ENCODE measurements at places on chromosomes 4 and X. TPM values are rescaled to one million over a fixed set of nuclear protein-coding genes. Genes with fewer than 3 reads are reported as not detected.

GRCh38 chr4:99715286-99715685, 57.7 kb upstream of the C4orf54 start:
- H3K4me1 ChIP-seq: peaks cover 8% of the 10 kb centered on the region
- H3K4me3 ChIP-seq: no peak overlapping the region
- peaks cover 2% of the 10 kb centered on the region for H3K27me3 ChIP-seq
- H3K36me3 ChIP-seq: no peaks in the 10 kb centered on the region

DNA sequence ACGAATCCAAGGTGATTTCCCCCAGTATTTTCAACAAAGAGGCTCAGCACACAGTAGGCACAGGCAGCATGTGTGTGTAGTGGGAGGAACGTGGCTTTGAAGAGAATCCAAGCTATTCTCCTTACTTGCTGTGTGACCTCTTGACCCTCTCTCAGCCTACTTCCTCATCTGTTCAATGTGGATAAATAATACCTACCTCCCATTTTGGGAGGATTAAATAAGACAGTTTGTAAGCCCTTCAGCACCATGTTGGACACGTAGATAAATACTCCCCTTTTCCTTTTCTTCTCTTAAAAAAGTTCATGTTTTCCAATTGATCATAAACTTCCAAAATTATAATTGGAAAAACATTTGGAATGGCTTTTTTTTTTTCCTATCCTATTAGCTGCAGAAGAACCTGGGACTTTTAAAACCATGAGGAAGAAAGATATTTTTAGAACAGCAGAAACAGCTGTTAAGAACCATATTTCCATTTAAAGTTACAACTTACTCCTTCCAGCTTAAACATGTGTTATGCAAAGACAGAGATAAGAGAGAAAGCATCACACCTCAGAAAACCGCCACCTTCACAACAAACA, 56.1 kb upstream of the TMEM131L start:
- H3K27me3 ChIP-seq: no peaks in the 10 kb centered on the region
- peaks cover 14% of the 10 kb centered on the region for H3K36me3 ChIP-seq
- peaks cover 4% of the 10 kb centered on the region for H3K4me1 ChIP-seq
- no peak overlapping the region for H3K27ac ChIP-seq

- no peaks in the 10 kb centered on the region for H3K27me3 ChIP-seq
- peak overlapping the region; percentile 60 for H3K4me3 ChIP-seq
- H3K36me3 ChIP-seq: peaks cover 2% of the 10 kb centered on the region
- peaks cover 39% of the 10 kb centered on the region for H3K4me1 ChIP-seq
- peak; percentile 86 for DNase-seq
- peak overlapping the region; percentile 85 for H3K27ac ChIP-seq
Measured at GRCh38 chr4:7759216-7759615, 180.4 kb downstream of the AFAP1 start.

- H3K36me3 ChIP-seq: no peaks in the 10 kb centered on the region
- no peaks in the 10 kb centered on the region for H3K4me1 ChIP-seq
- no peaks in the 10 kb centered on the region for H3K27me3 ChIP-seq
- no peak for DNase-seq
- no peak overlapping the region for H3K4me3 ChIP-seq
Measured at GRCh38 chrX:11733614-11734013, 24.4 kb upstream of the MSL3 start.

DNA sequence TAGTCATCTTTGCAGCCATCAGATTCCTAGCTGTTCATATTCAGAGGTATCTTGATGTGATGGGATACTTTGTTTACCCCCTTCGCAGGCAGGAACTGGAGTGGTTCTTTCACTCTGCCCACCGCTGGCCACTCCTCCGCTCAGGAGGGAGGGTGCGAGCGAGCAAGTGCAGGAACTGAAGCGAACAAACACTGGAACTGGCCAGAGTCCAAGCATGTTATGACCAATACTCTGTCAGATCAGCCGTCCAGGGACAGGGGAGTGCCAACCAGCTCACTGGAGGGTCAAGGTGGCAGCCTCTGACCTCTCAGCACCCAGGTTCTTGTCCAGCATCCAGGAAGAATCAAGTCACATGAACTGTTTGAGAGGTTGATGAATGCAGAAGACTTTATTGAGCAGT, 18.0 kb upstream of the MANBA start:
- H3K27me3 ChIP-seq: no peaks in the 10 kb centered on the region
- no peaks in the 10 kb centered on the region for H3K36me3 ChIP-seq
- H3K4me3 ChIP-seq: no peak overlapping the region
- no peak overlapping the region for H3K27ac ChIP-seq
- peaks cover 1% of the 10 kb centered on the region for H3K4me1 ChIP-seq

DNA sequence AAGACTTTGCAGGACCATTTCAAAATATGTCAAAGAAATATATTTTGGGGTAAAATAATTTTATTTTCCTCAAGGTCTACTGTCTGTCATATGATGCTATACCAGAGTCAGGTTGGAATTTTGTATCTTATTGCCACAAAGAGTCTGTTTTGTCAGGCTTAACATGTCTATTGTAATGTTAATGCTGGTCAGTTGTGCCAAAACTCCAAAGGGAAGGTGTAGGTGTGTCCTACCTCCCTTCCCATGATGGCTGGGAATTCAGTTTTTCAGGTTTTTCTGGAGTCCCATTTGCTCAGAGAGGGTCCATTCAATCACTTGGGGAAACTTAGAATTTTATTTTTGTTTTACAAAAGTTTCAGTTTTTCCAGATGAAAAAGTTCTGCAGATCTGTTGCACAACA, 33.3 kb upstream of the SLC25A4 start:
- peaks cover 3% of the 10 kb centered on the region for H3K27me3 ChIP-seq
- no peaks in the 10 kb centered on the region for H3K4me1 ChIP-seq
- no peak overlapping the region for H3K4me3 ChIP-seq
- H3K27ac ChIP-seq: no peak overlapping the region

PROM1 gene
- total RNA-seq: 0.05 TPM

GRCh38 chr4:54090804-54091623, 8.9 kb upstream of the GSX2 start:
- H3K4me3 ChIP-seq: peak overlapping the region; percentile 56
- DNase-seq: no peak
- H3K4me1 ChIP-seq: peaks cover 27% of the 10 kb centered on the region
- H3K27me3 ChIP-seq: peaks cover 36% of the 10 kb centered on the region
- no peaks in the 10 kb centered on the region for H3K36me3 ChIP-seq
- no peak overlapping the region for H3K27ac ChIP-seq

DNA sequence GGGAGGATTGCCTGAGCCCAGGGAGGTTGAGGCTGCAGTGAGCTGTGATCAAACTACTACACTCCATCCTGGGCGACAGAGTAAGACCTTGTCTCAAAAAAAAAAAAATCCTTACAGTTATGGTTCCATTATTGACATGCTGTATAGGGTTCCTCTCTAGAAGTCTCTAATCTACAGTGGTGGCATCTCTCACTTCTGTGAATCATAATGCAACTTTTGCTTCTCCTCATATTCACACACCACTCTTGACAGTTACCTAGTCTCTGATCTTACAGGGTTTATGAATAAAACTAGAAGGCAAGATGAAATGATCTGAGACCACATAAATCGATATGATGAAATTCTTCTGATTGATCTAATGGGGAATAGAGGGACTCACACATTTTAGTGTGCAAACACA, 40.6 kb downstream of the DOCK11 start:
- peaks cover 6% of the 10 kb centered on the region for H3K36me3 ChIP-seq
- peak overlapping the region; percentile 92 for H3K27ac ChIP-seq
- no peaks in the 10 kb centered on the region for H3K27me3 ChIP-seq
- peak overlapping the region; percentile 48 for H3K4me3 ChIP-seq
- peak; percentile 15 for DNase-seq

GRCh38 chr4:60033826-60034225, 1166.3 kb upstream of the ADGRL3 start:
- no peaks in the 10 kb centered on the region for H3K36me3 ChIP-seq
- no peak for DNase-seq

GRCh38 chr4:185778307-185778706, 33.7 kb downstream of the SORBS2 start:
- DNase-seq: no peak
- no peak overlapping the region for H3K27ac ChIP-seq
- H3K4me1 ChIP-seq: no peaks in the 10 kb centered on the region
- no peak overlapping the region for H3K4me3 ChIP-seq
- H3K36me3 ChIP-seq: no peaks in the 10 kb centered on the region

DNA sequence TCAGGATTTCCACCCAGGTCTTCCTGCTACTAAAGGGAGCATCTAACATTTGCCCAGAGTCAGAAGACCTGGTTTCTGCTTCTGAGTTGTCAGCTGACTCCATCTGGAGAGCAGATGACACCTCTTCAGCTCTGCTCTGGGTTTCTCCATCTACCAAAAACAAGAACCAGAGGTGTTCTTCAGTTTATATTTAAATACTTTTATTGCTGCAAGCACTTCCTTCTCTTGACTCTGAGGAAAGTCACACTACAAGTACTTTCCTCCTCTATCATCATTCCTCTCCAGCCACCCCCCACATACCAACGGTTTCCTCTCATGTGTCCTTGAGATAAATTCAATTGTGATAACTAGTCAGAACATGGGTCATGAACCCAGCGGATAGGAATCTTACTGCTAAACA, 88.4 kb downstream of the PPP3CA start:
- no peaks in the 10 kb centered on the region for H3K36me3 ChIP-seq
- H3K4me3 ChIP-seq: no peak overlapping the region
- H3K27ac ChIP-seq: no peak overlapping the region
- H3K4me1 ChIP-seq: peaks cover 31% of the 10 kb centered on the region
- H3K27me3 ChIP-seq: no peaks in the 10 kb centered on the region
- peak; percentile 7 for DNase-seq

- peaks cover 30% of the 10 kb centered on the region for H3K4me1 ChIP-seq
- peak overlapping the region; percentile 96 for H3K4me3 ChIP-seq
- peaks cover 27% of the 10 kb centered on the region for H3K36me3 ChIP-seq
- H3K27ac ChIP-seq: peak overlapping the region; percentile 96
- DNase-seq: no peak
- H3K27me3 ChIP-seq: no peaks in the 10 kb centered on the region
Measured at GRCh38 chr4:102503301-102503746, 2.2 kb downstream of the NFKB1 start.

PNMA6A gene
- 1.1 TPM for total RNA-seq

DNA sequence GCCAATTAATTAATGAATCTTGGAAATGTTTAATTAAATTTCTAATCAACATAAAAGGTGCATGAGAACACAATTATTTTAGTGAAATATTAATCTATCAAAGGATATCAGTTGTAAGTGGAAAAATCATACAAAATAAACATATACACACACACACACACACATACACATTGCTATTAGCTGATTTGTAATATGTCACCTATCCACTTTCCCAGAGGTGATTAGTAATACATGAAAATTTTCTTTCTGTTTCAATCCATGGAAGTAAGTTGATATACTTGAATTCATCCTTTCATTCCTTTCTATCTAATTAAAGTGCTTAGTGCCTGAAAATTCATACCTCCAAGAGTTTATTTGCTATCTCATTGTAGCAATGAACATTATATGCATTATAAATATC, 213.7 kb downstream of the EPHA5 start:
- H3K4me1 ChIP-seq: no peaks in the 10 kb centered on the region
- DNase-seq: no peak
- H3K27me3 ChIP-seq: no peaks in the 10 kb centered on the region
- H3K4me3 ChIP-seq: no peak overlapping the region

PKD2 gene
- total RNA-seq: 1.7 TPM

GRCh38 chr4:77127837-77128621, 29.0 kb upstream of the CCNG2 start:
- no peak overlapping the region for H3K4me3 ChIP-seq
- H3K27me3 ChIP-seq: no peaks in the 10 kb centered on the region
- DNase-seq: no peak
- no peaks in the 10 kb centered on the region for H3K36me3 ChIP-seq
- H3K4me1 ChIP-seq: peaks cover 9% of the 10 kb centered on the region

RBBP7 gene
- 213 TPM for total RNA-seq

DNA sequence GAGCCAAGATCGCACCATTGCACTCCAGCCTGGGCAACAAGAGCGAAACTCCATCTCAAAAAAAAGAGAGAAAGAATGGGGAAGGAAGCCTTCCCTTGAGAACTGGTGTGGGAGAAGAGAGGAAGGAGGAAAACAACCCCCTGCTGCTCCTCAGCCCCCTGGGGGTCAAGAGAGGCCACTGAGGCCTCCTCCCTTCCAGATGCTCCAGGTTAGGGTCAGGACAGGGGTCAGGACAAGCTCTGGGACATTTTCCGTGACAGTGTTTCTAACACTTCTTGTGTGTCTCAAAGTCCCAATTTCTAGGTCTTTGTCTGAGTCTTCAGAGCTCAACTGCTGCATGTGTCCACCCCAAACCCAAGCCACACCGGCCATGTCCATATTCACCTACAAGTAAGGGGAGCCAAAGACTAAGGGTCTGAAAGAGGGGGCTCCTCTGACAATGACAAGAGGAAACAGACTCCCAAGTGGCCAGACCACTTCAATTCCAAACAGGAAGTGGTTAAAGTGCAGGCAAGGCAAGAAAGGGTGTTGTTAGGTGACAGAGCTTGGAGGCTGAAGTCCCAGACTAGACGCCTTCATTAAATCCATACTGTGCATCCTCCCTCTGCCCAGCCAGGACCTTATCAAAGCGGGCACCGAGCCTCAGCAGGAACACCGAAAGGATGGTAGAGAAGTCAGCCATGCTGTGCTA, 8.3 kb downstream of the L1CAM start:
- peaks cover 18% of the 10 kb centered on the region for H3K4me1 ChIP-seq
- H3K4me3 ChIP-seq: no peak overlapping the region
- no peak for DNase-seq
- no peaks in the 10 kb centered on the region for H3K36me3 ChIP-seq

IL3RA gene
- total RNA-seq: not detected

PITX2 gene
- not detected for total RNA-seq

PLK4 gene
- 52.3 TPM for total RNA-seq

FATE1 gene
- not detected for total RNA-seq

DNA sequence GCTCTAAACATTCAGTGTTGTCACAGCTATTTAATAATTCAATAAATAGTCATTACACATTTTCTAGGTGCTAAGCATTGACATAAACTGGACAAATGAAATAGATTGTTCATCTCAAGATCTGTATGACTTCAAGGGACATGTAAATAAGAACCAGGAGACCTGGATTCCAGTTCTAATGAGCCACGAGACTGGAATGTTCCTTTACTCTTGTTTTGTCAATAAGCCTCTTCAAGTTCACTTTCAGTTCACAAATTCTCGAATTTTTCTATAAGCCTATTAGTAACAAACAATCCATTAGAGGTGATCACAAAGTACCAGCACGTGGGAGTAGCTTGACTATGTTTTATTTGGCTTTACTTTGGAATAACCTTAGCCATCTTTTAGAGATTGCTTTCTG, 514.0 kb upstream of the SMIM31 start:
- no peak overlapping the region for H3K4me3 ChIP-seq
- no peak for DNase-seq
- no peaks in the 10 kb centered on the region for H3K36me3 ChIP-seq
- H3K4me1 ChIP-seq: no peaks in the 10 kb centered on the region
- no peak overlapping the region for H3K27ac ChIP-seq
- H3K27me3 ChIP-seq: no peaks in the 10 kb centered on the region
